ENCODE measurements at places on chromosomes 6 and 20.

- no peak for DNase-seq
Measured at GRCh38 chr6:8958894-8959511, 523.7 kb upstream of the SLC35B3 start.

GRCh38 chr6:108432792-108433191, 127.9 kb upstream of the FOXO3 start:
- no peak for DNase-seq

GRCh38 chr6:133108419-133108818, 132.7 kb upstream of the EYA4 start:
- no peak for DNase-seq

DNA sequence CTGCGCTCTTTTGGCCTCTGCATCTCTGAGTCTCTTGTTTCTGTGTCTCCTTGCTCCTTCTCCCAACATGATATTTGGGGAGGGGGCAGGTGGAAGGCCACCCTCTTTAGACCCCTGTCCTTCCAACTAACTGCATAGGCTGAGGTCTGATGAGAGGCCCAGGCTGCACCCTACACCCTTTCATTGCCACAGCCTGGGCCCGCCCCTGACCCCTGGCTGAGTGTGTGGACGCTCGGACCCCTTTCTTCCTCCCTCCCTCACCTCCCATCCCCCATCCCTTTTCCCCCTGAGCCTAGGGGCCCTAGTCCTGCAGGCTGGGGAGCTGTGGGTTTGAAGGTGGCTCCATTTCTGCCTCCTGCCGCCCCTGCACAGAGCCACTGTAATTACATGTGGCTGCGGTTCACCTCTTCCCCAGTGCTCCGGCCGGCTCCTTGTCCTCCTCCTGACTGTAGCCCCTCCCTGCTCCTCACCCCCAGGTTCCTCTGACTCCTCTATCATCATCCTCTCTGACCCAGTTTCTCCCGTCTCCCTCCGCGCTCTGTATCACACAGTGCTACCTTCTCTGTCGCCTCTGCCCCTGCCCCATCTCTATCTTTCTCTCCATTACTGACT, 6.8 kb downstream of the MDFI start:
- no peak for DNase-seq

- DNase-seq, result no peak
Measured at GRCh38 chr6:80961166-80961565, 791.3 kb downstream of the TENT5A start.

DNA sequence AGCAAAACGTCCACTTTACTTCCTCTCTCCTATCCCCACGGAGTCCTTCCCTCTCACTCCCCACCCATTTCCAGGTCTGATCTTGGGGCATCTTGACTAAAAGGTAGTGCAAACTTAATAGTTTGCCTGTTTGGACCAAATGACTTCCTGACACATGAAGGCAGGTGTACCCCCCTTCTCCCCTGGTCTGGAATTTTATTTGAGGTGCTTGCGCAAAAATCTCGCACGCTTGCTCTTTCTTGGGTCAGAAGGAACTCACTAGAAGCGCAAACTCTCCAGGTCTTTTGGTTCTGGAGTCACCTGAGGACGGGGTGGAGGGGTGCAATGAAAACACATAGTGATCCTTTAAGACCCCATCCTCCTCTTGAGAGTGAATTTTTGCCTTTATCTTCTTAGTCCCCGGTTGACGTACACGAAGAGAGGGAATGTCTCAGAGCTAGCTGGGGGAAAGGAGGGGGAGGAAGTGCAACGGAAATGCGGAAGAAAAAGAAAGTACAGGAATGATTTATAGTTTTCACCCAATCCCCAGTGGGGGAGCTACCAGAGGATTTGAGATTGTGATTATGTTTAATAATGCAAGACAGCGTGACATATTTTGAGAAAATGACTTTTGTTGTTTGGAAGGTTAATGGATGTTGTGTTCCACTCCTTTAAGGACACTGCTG, 4.9 kb downstream of the ADGRB3 start:
- no peak for DNase-seq

Measured in T-helper 17 cell (primary cell).